AG04450 (cell line): ENCODE measurements at places on chromosomes 7 and 10.

DNA sequence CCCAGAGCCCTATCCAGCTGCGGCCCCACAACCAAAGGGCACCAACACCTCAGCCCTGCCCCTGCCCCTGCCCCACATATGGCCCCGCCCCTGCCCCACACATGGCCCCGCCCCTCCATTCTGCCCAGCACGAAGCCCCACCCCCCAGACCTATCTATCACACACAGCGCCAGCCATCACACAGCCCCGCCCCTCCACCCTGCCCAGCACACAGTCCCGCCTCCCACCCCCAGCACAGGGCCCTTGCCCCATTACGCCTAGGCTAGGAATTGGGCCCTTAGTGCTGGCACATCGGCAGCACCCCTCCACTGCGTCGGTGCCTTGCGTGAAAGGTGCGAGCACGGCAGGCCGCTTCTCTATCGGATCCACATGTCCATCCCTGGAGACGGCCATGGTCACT is 126.8 kb downstream of the MAD1L1 start:
- DNase-seq = no peak

DNA sequence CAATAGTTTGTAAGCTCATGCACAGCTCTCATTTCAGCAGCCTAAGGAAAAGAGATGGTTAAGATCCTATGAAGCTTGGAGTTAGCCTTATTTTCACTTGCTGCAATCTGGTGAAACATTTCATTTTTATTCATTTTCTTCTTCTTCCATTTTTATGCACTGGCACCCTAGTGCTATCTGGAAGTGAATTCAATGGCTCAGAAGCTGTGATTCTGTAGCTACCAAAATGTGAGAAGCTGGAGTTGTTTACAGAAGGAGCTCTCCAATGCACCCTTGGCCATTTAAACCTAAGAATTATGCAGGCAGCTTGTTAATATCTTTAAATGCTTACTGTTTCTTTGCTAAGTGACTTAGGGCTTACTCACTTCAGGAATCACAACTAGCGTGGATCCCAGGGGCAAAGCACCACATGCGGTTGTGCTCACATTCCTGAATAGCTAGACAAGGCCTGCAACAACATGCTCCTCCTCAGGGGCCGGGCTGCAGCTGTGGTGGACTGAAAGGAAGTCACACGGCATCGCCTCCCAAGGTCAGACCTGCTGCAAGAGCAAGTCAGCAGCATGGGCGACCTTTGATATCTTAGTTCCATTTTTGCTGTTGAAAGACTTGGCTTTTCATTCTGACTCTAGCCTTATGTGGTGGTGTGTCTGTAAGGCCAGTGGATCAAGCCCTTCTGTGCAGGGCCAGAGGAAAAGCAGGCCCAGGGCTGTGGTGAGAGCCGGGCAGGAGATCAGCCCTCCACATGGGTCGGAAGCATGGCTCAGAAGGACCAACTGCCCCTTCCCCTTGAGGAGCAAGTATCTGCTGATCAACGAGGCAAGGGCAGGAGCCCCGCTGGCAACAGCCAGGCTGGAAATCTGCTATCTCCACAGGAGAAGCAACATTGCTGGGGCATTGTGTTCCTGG is 91.9 kb upstream of the MBL2 start:
- DNase-seq = peak; percentile 97

DNA sequence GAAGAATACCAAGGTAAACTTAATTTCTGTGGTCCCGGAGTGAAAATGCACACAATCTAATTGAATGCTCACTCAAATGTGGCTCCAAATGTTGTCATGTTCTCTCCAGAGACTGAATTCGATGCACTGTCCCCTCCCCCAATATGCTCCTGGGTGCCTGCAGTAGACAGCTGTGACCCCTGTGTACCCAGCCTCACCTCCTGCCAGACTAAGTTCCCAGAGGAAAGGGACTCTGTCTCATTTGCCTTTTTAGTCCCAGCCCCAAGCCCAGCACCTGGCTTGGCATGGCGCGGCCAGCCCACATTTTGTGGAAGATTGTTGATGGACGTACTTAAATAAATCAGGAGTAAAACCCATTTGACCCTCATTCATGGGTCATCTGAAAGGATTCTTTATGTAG is 21.8 kb upstream of the FIGNL1 start:
- no peak for DNase-seq

GRCh38 chr7:103711413-103711812 is 265.4 kb upstream of the SLC26A5 start:
- no peak for DNase-seq

GRCh38 chr10:111231779-111232178 is 154.9 kb downstream of the ADRA2A start:
- no peak for DNase-seq

DNA sequence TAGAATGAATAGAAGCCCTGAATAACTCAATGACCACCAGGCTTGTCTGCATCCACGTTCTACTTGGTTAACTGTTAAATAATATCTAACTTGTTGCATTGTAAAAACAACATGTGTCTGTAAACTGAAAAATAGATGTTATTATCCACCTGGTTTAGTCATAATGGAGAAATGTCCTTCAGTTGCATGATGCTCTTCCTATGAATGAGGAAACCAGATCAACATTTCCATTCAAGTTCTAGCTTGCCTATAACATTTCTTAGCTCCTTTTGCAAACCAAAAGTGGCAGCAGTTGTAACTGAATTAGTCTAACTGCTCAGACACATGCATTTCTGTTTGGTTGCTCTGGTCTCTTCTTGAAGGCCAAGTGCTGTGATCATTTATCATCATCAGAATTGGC is 62.9 kb upstream of the BET1 start:
- DNase-seq = no peak

DNA sequence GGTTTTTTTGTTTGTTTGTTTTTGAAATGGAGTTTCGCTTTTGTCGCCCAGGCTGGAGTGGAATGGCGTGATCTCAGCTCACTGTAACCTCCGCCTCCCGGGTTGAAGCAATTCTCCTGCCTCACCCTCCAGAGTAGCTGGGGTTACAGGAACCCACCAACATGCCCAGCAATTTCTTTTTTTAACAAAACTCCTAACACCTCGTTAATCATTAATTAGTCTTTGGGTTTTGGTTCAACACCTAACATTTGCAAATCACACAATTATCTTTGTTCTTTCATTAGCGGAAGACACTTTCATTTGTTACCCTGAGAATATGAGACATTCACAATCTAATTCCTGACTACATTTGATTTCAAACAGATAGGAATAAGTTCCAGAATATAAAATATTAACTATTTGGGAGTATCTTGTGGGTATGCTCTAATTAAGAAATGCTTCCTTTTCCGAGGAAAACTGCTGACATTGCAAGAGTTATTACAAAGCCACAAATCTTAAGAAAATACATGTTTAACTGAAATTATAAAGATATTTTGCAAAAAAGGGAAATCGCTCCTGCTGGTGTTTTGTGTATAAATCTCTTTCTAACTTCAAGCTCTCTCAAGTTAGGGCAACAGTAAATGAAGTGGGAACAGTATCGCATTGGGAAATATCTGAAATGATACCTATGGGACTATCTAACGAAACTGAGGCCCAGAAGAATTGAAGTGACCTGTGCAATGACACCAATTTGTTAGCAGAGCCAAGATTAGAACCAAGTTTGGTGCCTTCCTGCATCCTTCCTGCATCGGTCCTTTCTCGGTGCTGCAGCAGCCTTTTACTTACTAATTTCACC is 1.2 kb upstream of the LSM8 start:
- DNase-seq = no peak

DNA sequence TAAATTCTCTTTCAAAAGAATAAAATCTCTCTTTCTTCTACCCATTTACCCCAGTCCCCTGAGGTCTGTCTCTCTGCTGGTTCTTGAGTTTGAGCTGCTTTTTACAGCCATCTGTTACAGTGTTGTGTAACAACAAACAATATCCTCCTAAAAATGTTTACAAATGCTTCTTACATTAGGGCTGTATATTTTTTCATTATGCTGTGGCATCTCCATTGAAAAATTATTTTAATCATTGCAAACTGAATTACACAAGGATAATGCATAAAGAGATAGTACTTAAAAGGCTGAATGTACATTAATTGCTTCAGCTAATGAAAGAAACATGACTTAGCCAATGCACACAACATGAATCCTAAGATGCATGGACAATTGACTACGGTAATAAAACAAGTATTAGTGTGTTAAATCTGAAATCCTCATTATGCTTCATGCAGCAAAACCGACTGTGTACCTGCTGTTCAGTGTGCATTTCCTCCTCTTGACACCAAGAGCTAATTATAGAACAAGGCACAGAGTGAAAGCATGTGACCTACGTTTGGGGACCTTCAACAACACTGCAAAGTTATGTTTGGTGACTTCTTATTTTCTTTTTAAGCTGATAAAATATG is 181.7 kb upstream of the RHOBTB1 start:
- no peak for DNase-seq

GRCh38 chr10:79029478-79030390 is 39.0 kb upstream of the ZMIZ1 start:
- no peak for DNase-seq

- no peak for DNase-seq
Observed at GRCh38 chr7:43565786-43566185, 17.1 kb upstream of the STK17A start.

GRCh38 chr10:46222364-46222935 is 64.3 kb upstream of the ANTXRL start:
- no peak for DNase-seq

DNA sequence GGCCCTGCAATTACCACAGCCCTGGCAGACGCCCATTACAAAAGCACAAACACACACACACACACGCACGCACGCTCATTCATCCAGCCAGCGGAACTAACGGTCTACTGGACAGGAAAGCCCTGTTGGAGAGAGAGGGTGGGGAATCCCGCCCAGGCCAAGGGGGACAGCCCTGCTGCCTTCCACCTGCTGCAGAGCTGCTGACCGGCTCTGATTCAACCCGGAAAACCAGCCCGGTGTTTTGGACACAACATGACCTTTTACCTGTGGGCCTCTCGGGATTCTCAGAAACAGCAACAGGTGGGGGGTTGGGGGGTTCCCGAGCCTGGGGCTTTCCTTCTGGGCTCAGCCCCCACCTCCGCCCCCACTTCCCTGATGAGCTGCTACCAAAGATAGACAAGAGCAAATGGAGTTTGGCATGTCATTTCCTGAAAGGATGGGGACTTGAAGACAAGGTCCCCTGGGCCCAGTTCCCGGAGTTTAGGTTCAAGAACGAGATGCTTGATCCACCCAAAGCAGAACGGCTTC is 18.5 kb upstream of the SERPINE1 start:
- DNase-seq = no peak

DNA sequence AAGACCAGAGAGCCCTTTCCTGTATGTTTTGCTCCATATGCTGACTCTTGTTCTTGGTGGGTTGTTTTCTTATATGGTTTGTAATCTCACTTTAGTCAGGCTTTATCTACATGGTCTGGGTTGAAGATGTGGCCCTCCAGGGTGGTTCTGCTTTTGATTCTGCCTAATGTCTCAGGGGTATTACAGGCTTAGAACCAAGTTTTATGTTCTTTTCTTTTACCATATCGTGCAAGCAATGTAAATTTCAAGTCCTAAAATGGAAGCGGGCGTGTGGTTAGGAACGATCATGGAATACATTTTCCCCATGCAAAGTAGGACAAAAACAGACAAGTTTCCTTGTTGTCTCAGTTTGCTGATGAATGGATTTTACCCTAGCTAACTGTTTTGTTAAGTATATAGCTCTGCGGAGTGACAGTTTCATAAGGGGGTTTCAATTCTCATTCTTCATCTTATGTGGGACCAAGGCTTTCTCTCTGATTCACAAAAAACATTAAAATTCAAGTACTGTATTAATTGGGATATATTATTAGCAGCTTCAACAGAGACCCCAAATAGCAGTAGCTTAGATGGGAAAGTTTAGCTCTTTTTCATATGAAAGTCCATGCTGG is 58.7 kb downstream of the MTURN start:
- no peak for DNase-seq

DNA sequence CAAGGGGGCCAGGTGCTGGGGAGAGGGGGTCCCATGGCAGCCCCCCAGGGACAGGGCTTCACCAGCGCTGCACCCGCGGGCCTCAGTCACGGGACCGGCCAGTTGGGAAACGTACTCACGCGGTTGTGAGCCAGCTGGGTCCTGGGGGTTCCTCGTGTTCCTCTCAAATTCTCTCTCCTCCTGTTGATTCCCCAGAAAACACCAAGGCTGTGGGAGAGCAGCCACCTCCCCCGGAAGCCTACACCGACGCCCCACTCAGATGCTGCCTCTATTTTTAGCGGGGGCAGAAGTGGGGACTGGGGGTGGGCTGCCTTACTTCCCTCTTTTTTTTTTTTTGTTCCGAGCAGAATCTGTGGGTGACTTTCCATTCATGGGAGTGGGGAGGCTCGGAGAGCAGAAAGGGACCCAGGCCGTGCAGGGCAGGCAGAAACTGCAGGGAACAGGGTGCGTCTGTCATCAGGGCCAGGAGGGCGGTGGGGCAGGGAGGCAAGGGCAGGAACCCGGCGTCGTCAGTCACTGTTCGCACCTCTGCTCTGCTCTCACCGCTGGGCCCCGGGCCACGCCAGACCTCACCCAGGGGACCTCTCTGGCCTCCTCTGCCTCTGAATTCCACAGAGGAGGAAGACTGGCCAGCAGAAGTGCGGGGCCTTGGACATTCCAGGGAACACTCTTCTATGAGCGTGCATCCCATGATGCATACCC is 63.1 kb downstream of the CARD11 start:
- no peak for DNase-seq

- DNase-seq = no peak
Observed at GRCh38 chr7:33981671-33982424, 76.5 kb downstream of the BMPER start.

DNA sequence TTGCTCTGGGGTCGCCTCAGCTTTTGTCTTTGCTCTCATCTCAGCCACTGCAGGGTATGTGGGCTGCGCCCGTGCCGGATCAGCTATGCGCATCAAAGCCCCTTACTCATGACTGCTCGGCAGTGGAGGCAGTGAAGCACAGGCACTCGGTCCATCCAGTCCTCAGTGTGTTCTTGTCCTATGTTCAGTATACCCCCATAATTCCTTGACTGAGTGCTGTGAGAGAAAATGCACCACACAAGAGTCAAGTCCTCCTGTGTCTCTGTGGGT is 27.4 kb downstream of the EPDR1 start:
- DNase-seq = no peak

DNA sequence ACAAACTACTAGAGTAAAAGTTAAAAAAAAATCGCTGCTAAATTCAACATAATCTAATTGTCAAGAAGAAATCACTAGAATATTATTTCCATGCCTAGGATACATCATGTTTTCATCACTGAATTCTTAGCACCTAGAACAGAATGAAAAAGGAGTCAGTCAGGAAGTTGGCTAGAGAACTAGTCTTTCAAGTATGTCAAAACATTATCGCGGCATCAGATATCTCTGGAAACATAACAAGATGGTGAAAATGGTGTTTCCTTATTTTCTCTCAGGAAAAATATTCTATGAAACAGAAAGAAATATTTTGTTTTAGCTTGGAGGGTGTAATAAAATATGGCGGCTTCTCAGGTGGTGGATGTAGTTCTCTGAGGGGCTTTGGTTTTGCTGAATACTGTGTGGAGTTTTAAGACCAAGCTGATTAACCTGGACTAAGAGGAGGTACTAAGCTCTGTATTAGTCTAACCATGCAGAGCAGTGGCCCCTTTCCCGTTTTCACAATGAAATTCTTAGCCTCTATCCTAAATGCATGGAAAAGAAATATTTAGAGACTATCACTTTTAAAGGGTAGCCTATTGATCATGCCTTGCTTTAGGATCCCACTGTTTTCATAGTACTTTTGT is 205.6 kb downstream of the MDFIC start:
- no peak for DNase-seq
